ENCODE measurements at places on chromosomes 4 and X. TPM values are rescaled to one million over a fixed set of nuclear protein-coding genes. Genes with fewer than 3 reads are reported as not detected.

The ZNF157 gene
- total RNA-seq, result not detected

The TSPAN6 gene
- 31.3 TPM for total RNA-seq

The CXCL3 gene
- 0.34 TPM for total RNA-seq

The CXCL11 gene
- total RNA-seq, result not detected

The TEX28 gene
- not detected for total RNA-seq

The PCYT1B gene
- total RNA-seq, result not detected

DNA sequence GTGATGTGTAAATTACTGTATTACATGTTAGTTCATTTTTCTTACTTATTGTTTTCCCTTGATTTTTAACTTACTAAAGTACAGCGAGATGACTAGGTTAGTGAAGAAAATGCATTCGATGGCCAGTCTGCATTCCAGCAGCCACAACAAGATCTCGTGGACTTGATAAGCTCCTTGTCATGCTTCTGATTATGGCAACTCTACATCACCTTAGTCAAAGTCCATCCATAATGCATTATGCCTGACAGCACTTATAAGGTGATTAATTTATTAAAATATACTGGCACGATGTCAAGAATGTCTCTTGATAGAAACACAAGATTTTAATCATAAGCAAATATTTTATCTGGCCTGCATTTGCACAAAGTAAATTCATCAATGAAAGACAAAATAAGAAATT lies 109.9 kb upstream of the NAP1L5 start:
- no peak for DNase-seq

DNA sequence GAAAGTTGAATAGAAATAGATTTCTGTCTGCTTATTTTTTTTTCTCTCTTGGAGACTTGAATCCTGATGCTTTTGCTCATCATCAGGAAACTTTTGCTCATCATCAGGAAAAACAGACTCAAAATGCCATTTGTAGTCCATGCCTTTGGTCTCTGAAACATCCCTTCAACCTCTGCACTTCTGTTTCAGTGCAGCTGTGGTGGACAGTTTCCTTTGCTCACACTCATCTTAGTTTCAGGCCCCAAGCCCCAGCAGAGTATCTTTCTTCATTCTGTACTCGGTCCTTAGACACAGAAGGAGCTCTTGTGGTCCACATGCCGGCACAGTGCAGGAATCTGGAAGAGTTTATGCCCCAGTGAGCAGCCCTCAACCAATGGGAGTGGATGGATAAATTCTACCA lies 337.9 kb downstream of the PPP3CA start:
- no peak for DNase-seq

GRCh38 chrX:9656277-9656676 lies 109.4 kb downstream of the GPR143 start:
- peak; percentile 50 for DNase-seq

GRCh38 chrX:29662101-29662500 lies 553.3 kb upstream of the MAGEB2 start:
- DNase-seq, result peak; percentile 73

DNA sequence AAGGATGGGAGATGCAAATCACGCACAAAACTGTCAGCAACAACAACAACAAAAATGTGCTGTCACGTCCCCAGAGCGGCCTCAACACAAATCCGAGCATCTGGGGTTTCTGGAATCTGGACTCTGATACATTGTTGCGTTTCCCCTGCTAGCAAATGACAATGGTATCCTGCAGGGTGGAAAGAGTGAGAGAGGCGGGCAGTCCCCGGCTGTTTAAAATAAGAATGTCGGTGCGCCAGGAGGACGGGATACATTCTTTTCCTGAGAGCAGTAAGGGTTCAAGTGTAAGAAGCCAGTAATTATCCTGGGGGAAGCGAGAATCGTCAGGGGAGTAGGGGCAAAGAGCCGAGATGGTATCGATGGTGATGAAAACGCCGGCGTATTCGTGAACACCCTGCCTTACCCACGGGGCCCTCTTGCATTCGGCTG lies 310.2 kb downstream of the ASMT start:
- DNase-seq, result no peak

DNA sequence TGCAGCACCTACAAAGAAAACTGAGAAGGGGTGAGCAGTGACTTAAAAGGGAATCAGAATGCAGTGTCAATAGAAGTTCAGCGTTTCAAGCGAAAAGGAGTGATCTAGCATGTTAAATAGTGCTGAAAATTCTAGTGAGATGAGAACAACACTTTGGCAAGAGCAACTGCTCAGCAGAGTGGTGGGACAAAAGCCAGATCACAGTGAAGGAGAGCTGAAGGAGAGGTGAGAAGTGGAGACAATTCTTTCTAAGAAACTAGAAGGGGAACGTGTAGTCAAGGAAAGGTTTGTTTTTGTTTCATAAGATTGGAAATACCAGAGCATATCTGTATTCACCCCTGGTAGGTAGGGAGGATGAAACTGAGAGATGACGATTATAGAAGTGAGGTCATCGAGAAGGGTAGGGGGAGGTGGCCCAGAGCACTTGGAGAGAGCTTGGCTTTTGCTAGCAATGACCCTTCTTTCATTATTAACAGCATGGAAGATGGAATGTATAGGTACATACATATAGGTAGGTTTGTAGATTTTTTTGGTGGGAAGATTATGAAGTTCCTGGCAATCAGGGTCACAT lies 33.7 kb downstream of the SRPX2 start:
- no peak for DNase-seq

- DNase-seq, result no peak
These were observed 561.5 kb downstream of the BCOR start for GRCh38 chrX:39536211-39536610.

GRCh38 chrX:120768254-120768653 lies 107.4 kb downstream of the CT47B1 start:
- DNase-seq, result no peak

GRCh38 chr4:40190019-40190418 lies 6.8 kb upstream of the RHOH start:
- no peak for DNase-seq

DNA sequence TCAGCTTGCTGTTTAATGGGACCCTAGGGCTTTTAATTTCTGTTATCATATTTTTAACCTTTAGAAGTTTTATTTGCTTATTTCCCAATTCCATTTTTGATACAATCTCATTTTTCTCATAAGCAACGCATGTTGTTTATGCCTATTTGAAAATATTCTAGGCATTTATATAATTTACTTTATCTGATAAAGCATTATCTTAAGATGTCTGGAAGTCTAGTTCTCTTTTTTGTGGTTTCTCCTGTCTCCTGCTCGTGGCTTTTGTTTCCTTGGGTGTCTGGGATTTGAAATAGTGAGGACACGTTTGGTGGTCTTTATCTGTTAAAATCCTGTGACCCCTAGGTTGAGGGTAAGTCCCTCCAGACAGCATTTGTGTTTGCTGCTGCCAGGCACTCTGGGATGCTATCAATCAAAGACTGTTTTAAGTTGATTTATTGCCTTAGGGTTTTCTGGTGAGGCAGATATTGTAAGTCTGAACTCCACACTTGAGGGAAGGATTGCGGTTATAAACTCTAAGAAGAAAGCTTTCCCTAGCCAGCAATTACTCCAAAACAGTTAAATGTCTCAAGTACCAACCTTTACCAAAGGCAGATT lies 208.0 kb downstream of the PRDM5 start:
- no peak for DNase-seq

GRCh38 chrX:107827030-107827831 lies 1.6 kb downstream of the MID2 start:
- DNase-seq, result no peak

- no peak for DNase-seq
These were observed 143.9 kb downstream of the SHOX start for GRCh38 chrX:774536-774935.

GRCh38 chr4:187010052-187010451 lies 286.4 kb upstream of the FAT1 start:
- DNase-seq, result no peak

- DNase-seq, result no peak
These were observed 408.5 kb downstream of the GLUD2 start for GRCh38 chrX:121455890-121456289.

GRCh38 chr4:122819708-122820449 lies 6.8 kb upstream of the FGF2 start:
- DNase-seq, result no peak

GRCh38 chrX:112645774-112646173 lies 34.0 kb downstream of the LHFPL1 start:
- no peak for DNase-seq

DNA sequence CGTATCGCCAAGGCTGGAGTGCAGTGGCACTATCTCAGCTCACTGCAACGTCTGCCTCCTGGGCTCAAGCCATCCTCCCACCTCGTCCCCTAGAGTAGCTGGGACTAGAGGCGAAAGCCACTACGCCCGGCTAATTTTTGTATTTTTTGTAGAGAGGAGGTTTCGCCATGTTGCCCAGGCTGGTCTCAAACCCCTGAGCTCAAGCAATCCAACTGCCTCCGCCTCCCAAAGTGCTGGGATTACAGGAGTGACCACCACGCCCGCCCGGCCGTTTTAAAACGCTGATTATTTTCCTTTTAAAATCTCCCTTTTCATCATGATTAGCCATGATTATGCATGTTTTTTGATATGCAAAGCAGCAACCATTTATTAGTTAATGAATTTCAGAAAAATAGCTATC lies 2.2 kb downstream of the N4BP2 start:
- DNase-seq, result no peak

DNA sequence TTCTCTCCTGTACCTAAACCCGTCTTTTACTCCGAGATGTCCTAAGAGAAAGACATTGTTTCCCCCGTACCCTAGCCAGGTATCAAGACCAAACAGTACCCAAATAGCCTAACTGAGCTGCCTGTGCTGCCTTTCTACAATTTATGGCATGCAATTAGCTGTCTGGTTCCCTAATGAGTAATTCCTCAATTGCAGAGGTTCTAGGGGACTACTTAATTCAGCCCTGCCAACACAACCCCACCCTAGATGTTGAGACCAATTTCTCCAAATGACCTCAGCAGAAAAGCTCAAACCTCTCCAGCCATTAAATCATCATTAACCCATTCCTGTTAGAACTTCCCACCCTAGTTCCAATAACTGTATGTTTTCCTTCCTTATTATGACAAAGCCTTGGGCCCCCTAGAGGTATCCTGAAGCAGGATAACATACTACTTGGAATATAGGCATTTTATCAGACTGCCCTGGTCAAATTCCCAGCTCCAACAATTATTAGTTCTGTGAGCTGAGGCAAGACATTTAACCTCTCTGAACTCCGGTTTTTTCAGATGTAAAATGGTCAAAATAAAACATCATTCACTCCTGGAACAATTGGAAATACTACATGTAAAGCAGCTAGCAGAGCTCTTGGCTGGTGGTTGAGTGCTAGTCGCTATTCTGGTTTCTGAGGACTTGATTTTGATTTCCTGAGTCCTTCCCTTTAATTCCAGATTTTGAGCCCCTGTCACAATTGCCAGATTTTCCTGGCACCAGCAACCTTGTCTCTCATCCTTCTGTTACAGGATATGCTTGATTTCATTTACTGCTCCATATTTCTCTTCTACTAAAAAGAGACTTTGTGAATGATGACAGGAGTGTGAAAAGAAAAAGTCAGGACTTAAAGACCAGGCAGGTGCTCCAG lies 244.6 kb upstream of the TENM3 start:
- DNase-seq, result no peak

DNA sequence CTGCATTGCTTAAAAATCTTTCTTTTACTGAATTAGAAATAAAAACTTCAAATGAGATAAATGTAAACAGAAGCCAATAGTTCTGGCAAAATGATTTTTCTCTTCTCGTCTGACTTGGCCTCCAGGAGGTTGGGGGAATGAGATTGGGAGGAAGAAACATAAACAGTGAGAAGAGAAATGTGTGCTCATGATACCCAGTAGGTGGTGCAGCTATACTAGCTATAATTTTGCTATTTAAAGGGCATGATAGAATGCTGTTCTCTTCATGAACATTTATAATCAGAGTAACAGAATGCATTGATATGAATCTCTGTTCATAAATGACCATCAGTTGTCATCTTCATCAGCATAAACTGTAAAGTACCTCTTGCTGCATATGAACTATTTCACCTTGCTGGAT lies 85.5 kb downstream of the TACR3 start:
- no peak for DNase-seq

DNA sequence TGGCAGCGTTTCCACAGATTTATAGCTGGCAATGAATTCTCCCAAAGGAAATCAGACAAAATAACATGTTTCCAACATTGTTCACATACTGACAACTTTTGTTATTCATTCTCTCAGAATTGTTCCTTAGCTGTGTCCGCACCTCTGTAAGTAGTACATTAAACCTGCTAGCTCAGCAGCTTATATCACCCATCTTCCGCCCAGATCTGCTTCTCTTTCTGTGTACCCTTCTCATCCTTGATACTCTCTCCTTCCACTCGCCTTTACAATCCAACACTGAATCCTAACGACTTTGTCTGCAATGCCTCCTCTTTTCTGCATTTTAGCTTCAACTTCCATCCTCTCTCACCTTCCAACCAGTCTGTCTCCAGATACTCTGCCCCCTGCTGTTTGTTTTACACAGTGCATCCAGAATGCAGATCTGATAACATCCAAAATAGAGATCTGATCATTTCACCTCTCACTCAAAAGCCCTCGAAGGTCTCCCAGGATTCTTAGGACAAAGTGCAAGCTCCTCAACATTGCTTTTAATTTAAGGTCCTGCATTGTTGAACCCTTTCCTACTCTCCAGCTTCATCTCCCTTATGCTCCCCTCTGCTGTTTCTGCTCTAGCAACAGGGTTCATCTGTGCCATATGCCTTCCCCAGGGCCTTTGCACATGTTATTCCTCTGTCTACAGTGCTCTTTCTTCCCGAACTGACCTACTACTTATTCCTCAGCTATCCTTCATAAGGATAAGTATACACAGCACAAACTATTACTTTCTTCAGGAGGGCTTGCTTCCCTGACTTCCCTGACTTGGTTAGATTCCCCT lies 67.3 kb upstream of the VBP1 start:
- DNase-seq, result peak; percentile 12

DNA sequence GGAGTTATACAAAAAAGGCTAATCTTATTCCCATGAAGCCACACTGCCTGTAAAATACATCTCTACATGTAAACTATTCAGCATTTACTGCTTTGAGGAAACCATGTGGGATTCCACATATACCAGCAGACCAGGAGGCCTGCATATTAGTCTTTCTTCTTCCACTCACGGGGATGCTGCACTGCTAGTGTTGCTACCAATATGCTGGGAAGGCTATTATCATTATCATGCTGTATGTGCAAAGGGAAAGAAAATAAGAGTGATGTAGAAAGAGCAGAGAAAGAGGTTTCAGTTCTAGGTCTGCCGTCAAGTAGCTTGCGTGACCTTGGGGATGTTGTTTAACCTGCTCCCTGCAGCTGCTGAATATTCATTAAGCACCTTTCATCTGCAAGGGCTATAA lies 61.0 kb downstream of the MGST2 start:
- no peak for DNase-seq

DNA sequence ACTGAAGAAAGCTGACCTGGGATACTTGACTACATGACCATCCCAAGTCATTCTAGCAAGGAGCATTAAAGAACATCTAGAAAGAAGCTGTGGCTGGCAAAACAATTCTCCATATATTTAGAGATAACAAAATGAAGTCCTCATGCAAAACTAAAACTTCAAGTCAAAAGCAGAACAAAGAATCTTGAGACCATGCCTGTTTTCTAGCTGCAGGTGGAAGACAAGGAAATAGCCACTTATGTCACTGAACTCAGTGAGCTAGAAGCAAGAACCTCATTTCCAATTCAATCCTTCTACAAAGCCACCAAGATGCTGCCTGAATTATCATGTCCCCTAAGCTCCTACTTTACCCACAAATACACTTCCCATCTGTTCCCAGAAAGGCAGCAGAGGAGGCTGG lies 13.8 kb downstream of the USP46 start:
- DNase-seq, result no peak

Measured in SJSA1 (cell line).